SJSA1 (cell line): ENCODE measurements at places on chromosomes 2 and 18. TPM values are rescaled to one million over a fixed set of nuclear protein-coding genes. Genes with fewer than 3 reads are reported as not detected.

The CRACDL gene
- not detected in 2 replicates for total RNA-seq

DNA sequence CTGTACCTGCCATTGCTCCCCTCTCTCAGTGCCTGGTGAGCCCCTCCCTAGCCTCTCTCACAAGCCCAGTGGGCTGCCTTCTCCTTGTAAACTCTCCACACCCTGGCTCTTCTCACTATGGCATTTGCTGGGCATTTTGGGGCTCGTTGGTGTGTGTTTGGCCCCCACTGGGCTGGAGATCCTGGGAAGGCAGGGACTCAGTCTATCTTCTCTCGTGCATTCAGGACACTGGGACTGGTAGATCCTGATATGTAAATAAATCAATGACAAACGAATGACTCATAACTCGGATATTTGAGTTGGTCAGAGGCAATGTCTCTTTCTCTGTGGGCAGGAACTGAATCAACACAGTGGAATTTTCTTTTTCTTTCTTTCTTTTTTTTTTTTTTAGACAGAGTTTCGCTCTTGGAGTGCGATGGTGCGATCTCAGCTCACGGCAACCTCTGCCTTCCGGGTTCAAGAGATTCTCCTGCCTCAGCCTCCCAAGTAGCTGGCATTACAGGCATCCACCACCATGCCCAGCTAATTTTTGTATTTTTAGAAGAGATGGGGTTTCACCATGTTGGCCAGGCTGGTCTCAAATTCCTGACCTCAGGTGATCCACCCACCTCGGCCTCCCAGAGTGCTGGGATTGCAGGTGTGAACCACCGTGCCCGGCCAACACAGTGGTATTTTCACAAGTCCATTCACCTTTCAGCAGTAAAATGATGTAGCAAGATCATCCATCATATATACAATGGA lies 144.6 kb upstream of the SPRED2 start:
- peak; percentile 69 for DNase-seq

The GCC2 gene
- total RNA-seq: 18.6 and 18.8 TPM in 2 replicates

GRCh38 chr2:127012868-127013267 lies 94.1 kb downstream of the BIN1 start:
- DNase-seq: no peak

DNA sequence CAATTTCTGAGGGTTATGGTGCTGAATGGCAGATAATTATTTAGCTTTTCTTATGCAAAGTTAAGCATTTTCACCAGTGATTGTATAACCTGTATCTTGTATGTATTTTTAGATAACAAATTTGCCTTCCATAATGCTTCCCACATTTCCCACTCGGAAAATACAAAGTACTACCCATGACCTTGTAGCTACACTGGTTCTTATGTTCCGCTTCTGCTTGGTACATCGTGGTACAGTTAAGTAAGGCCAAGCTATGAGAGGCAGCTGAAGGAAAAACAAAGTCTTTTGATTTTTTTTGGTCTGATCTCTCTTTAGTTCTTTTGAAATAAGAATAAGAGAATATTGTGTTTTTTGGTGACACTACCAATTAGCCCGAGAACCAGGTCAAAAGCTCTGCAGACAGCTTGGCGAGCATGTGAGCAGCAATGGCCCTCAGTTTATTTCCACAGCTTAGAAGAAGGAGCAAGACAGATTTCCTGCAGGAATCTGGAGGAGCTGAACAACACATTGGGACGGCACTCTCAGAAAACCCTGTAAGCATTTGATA lies 26.8 kb downstream of the SH3YL1 start:
- DNase-seq: no peak

DNA sequence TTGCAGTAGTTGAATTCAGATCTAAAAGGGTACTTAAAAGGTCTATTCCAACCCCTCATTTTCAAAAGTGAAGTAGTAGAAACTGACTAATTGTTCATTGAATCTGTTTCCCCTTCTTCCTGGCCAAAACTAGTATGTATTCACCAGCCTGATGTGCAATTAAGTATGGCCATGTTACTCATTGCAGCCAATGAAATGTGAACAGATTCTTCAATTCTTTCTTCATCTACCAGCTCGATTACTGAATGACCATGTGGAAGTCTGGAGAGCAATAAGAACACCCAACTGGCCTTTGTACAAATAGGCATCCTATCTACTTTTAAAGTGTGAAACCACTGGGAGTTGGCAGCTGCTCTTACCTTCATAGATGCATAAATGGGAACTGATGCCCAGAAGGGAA lies 449.0 kb upstream of the ID2 start:
- no peak for DNase-seq

- no peak for DNase-seq
Observed at GRCh38 chr2:11326677-11327211, 17.7 kb downstream of the ROCK2 start.

The SLC38A11 gene
- total RNA-seq: not detected in 2 replicates

- DNase-seq: no peak
Observed at GRCh38 chr2:240395448-240395847, 40.0 kb upstream of the GPC1 start.

DNA sequence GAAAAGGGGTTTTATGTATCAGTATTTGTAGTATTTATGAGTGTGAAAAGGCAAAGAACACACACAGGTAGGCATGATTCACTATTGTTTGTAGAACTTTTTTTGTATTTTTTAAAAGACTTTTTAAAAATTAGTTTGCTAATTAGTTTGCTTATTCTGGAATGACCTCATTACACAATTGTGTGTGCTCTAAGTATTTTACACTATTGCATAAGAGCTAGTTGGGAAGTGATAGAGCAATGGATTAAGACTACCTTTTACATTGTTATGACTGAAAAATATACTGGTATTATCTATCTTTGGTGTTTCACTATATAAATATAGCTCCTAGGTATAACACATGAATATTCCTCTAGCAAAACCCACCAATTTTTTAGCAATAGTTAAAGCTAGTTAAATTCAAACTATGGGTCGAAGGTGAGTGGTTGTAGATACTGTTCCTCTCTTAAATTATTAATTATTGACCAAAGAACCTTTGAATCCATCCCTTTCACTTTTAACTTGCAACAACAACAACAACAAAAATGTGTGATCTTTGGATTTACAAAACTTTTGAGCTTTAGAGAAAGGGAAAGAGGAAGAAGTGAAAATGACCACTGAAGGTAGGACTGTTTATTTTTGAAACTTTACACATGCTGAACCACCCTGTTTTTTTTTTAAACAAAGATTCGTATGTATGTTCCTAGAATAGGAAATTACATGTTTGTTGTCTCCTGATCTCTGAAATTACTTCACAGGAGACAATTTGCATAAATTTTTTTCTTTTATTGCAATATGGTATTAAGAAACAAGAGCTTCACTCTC lies 18.7 kb downstream of the ITPRID2 start:
- DNase-seq: no peak

The STARD7 gene
- 148 and 188 TPM in 2 replicates for total RNA-seq

- peak; percentile 40 for DNase-seq
Observed at GRCh38 chr18:13266218-13267100, 47.9 kb downstream of the LDLRAD4 start.

- DNase-seq: no peak
Observed at GRCh38 chr2:70523672-70523995, 30.0 kb downstream of the TGFA start.

DNA sequence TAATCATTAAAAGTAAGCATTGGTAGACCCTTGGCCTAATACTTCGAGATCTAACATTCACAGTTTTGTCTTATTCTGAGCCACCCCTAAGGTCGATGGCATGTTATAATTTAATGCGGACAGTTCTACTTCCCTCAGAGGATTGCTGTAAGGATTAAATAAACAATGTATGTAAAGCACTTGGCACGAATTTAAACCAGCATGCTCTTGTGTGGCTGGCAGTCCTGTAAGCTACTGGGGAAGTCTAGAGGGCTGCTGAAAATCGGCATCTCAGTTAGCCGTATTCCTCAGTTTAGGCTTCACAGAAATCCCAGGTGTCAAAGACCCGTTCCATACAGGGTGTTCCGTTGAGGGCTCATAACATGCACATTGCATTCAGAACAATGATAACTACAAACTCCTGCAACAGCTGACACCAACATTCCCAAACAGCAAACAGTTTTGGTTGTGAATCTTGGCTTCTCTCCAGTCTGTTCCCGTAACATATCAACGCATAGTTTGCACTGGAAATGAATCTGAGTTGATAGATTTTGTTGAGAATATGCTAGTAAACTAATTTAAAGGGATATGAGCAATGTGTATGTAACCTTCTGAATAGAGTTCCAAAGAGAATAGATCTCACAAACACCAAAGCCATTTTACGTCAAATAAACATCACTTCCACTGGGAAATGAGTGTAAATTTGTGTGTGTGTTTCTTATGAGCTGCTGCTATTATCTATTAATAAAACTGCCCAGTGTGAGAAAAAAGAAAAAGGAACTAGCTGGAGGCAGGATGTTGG lies 52.2 kb upstream of the ACKR3 start:
- DNase-seq: no peak

DNA sequence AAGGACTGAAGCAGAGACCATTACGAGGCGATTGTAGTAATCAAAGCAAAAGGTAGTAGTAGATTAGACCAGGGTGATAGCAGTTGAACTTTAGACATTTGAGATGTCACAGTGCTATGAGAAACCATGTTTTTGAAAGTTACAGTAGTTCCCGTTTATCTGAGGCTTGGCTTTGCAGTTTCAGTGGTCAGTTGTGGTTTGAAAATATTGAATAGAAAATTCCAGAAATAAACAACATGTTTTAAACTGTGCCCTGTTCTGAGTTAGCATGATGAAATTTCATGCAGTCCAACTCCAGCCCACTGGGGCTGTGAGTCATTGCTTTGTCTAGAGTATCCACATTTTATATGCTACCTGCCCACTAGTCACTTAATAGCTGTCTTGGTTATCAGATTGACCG lies 47.5 kb downstream of the ZNF638 start:
- DNase-seq: no peak

DNA sequence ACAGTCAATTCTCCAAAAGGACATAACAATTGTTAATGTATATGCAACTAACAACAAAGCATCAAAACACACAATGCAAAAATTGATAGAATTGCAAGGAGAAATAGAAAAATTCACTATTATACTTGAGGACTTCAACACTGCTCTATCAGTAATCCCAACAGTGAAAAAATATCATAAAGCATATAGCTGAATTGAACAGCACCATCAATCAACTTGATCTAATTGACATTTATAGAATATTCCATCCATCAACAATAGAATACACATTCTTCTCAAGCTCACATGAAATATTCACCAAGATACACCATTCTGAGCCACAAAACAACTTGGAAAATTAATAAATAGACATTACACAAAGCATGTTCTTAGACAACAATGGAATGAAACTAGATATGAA lies 60.1 kb upstream of the ASXL3 start:
- DNase-seq: no peak

The ANKRD30B gene
- not detected in 2 replicates for total RNA-seq

The FAM110C gene
- not detected in 2 replicates for total RNA-seq

DNA sequence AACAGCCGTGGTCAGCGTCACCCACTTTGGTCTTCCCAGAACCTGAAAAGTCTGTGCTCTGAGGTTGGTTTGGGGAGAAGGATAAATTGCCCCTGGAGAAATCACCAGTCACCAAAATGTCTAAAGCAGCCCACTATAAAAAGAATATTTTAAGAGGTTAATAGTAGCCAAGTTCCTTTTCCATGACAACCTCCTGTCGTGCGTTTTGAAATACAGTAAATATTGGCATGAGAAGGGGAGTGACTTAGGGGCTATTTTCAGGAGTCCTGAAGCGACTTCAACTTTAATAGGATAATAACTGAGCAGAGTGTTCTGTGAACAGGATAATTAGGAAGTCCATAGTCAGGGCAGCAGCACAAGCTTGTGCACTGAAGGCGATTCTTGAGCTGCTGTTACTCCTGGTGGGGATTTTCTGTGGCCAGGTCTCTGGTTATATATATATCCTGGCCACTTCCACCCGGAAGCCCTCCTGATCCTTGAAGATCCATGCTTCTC lies 49.3 kb downstream of the RNF144A start:
- no peak for DNase-seq

GRCh38 chr2:75604484-75604883 lies 42.1 kb upstream of the MRPL19 start:
- DNase-seq: no peak

The LIMS1 gene
- 106 and 169 TPM in 2 replicates for total RNA-seq

The DAW1 gene
- total RNA-seq: 0.16 TPM in 2 replicates

DNA sequence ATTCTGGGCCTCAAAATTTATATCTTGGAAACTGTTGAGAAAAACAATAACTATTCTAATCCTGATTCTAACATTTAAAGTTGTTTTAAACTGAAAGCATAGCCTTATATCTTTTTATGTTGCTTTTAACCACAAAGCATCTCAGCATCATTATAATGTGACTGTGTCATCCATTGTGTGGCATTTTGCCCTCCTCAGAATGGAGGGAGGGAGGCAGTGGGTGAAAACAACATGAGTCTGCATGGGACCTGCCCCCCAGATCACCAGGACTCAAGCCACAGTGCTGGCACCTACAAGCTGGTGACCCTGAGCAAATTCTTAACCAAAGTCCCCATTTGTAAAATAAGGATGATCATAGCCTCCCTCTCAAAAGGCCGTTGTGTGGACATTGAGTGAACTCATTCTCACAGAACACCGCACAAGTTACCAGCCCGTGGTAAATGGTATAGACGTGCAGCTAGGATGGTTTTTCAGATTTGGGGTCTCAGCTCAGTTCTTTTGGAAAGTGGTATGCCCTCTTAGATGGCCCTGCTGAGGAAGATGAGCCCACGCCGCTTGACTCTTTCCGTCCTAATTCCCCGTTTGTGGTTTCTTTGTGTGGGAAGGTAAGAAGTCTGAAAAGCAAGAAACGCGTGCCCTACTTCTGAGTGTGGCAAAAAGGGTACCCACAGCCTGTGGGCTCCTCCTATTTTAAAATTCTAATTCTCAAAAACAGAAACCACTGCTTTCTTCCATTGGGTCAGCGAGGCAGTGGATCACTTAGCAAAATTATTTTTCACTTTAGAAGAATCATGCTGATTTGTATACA lies 305.0 kb upstream of the ID2 start:
- peak; percentile 15 for DNase-seq

- no peak for DNase-seq
Observed at GRCh38 chr2:74735564-74735963, 81.5 kb downstream of the SEMA4F start.
